ENCODE measurements at places on chromosomes 5 and 9.

DNA sequence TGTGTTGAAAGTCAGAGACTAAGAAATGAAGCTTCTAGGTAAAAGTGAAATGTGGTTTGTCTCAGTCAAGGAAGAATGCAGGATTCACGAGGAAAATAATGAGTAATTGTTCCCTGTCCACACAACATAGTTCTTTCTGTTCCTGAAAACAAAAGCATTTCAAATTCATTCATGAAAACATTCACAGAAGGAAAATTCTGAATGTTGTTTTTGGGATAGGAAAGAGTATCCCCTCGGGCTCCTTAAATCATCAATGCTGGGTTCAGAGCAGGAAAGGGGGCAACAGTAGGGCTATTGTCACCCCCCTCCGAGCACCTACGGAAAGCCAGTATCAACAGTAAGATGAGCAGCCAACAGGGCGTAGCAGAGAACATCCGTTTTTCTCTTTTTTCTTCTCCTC is 769.9 kb upstream of the ADAMTS16 start:
- no peak for DNase-seq

DNA sequence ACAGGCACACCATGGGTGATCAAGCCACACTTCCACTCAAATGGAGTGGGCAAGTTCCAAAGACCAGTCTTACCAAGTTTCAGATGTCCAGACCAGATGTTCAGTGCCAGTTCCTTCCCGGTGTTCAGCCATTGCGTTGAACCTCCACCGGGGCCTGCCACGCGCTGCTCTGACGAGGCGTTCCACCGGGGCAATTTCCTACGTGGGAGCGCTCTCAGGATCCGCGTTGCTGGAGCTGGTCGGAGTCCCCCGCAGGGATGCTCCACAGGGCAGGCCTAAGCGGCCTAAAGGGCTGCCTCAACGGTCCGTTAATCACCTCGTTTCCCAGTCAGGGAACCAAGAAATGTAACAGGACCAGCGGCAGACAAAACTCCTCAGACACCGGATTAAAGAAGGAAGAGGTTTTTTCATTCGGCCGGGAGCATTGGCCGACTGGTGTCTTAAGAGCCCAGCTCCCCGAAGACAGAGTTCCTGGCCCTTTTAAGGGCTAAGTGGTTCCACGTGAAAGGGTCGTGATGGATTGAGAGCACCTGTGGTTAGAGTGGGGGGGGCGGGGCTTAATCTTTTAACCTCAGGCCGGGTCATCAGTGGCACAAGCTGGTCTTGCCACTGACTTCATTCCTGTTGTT is 35.7 kb upstream of the PPP1R26 start:
- no peak for DNase-seq

- DNase-seq = no peak
Observed at GRCh38 chr9:68805890-68806517, 101.0 kb downstream of the PIP5K1B start.

DNA sequence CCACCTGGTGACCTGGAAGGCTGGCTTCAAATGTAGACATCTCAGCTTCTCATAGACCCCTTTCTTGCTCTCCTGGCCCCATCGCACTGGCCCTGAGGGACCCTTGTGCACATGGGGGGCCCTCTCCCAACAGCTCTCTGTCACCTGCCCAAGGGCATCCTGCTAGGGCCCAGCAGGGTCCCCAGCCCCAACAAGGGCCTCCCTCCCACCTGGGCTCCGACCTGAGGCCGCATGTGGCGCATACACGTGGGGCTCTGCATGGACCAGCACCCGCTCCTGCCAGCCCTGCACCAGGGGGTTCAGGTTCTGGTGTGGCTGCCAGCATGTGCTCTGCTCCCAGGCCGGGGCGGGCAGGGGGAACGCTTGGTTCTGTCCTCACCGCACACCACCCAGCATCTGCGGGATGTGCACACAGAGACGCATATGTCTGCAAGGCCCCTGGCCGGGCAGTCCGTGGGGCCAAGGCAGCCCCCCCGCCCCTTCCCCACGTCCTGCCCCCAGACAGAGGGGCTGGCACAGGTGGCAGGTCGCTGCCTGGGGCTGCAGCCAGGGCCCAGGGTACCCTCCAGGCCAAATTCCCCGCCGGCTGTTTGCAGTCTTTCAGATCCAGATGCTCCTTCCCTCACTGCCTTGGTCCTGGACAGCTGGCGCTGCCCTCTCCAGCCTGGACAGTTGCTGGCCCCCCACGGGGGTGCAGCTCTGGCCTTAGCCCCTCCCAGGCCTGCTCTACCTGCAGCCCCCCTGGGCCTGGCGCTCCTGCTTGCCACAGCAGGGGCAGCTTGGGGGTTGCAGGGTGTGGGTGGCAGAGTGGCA is 17.9 kb upstream of the NRARP start:
- peak; percentile 5 for DNase-seq

- no peak for DNase-seq
Observed at GRCh38 chr5:7930011-7930410, 61.1 kb downstream of the MTRR start.

DNA sequence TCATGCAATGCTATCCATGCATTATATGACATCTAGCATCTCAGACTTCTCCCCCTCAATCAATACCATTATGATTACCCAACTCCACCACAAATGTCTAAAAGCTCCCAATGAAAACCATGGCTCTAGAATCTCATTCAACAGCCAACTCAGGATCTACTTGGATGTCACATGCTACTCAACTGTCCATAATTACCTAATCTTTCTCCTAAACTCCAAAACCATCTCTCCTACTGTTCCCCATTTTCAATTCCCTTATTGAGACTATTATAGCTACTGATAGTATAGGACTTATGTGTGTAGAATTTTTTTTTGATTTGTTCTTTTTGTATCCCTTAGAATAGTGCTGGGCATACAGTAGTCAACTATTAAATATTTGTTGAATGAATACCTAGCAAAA is 8.2 kb upstream of the STRBP start:
- no peak for DNase-seq

DNA sequence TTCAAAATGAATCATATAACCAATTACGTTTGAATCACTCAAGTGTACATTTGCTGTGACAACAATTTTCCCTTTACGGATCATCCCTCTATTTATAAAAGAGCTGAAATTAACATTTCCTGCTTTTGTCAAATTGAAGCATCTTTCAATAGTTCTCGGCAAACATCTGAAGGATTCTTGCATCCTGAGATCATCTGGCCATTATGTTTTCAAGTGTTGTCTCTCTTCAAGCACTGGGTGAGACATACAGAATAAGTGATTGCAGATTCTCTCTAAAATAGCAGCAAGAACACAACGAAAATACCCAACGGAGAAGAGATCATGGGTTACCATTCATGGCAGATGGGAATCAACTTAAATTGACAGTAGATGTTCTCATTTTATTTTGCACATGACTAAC is 283.4 kb upstream of the GRAMD2B start:
- DNase-seq = no peak

DNA sequence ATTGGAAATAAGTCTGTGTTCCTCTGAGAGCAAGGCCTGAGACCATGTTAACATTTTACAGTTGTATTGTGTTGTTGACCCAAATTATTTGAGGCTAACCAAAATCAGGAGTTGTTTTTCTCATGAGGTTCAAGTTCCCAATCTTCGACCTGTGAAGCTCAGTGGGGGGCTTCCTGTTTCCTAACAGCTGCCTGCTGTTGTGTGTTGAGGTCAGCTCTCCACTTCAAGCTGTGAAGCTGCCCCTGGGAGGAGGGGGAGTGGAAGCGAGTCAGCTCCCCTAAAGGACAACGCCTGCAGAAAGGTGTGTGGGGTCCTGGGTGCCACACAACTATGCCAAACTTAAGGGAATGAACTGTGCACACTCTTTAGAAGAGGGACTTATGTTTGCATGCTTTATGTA is 295.5 kb downstream of the IRX1 start:
- DNase-seq = no peak

DNA sequence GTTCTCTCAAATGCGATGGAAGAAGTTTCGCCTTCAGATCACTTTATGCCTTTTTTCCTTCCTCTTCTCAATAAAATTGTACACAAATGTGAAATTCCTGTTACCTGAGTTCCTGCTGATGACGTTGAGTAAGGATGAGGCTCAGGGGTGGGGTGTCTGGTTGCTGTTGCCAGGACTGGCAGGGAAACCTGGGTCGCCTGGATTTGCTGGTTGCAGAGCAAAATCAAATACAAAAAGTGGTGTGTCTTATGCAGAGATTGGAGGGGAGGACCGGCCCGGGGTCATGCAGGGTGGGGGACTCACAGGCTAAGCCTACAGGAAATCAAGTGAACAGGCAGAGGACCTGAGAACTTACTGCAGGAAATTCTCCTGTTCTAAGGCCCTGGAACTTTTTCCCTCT is 39.2 kb downstream of the ANXA2R start:
- DNase-seq = no peak

- no peak for DNase-seq
Observed at GRCh38 chr9:98977813-98978212, 34.1 kb downstream of the COL15A1 start.

DNA sequence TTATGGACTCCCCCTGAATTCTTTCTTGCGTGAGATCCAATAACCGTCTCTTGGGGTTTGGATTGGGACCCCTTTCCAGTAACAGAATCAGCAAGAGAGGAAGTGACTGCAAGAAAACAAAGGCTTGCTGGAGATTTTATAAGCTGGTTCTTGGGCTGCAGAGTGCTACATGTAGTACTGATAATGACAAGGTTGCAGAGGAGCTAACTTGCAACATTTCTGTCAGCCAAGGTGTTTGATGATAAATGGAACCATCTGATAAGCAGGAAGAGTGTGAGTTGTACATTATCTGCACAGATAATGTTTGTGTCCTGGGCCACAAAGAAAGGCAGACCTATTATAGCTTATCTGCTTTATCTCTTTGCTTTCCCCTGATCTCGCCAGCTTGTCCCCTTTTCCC is 37.1 kb downstream of the DNAJB5 start:
- no peak for DNase-seq

- DNase-seq = peak; percentile 15
Observed at GRCh38 chr9:120438836-120439546, 141.0 kb downstream of the CDK5RAP2 start.

- DNase-seq = peak; percentile 95
Observed at GRCh38 chr5:611731-612486, at the start of gene CEP72. Gene CEP72, plus strand, starts transcription at chr5:612340. Its CDS starts 22 bp downstream, at chr5:612362.

All from germinal center (tissue), 1 donor.